Myocyte (in vitro differentiated cells): ENCODE measurements at places on chromosomes 1 and 21. TPM values are rescaled to one million over a fixed set of nuclear protein-coding genes. Genes with fewer than 3 reads are reported as not detected.

DNA sequence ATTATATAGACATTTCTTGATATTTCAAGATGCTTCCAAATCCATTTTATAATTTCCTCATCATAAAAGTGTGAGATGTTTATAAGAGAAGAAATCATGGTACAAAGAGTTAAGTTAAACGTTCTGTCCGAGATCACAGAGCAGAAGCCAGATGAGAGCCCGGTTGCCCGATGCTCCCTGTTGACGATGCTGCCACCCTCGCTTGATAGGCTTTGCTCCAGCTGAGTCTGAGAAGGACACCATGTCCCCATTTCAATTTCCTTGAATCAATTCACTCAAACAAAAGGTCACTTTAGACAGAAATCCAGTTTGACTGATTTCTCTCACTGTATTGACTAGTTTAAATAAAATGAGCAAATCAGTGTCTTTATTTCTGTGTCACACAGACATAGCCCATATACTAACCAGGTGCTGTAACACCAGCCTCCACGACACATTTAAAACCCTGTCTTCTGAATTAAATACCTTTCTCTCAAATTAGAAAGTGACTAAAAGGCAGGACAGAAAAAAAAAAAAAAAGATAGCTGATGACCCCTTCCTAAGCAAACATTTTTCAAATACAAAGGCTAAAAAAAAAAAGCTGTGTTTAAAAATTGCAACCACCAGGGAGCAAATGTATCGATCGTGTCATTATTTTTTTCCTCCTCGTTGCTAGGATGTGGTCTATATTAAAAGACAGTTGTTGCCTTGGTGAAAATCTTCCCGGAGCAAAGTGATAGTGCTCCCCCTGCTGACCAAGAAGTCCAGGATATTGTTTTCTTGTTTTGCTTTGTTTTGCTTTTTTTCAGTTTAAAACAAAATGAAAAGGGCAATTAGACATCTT, 35.2 kb downstream of the DNASE2B start:
- DNase-seq = peak; percentile 79

- DNase-seq = no peak
Observed at GRCh38 chr1:118118469-118118868, 66.6 kb downstream of the SPAG17 start.

GRCh38 chr1:2448098-2448445, 28.0 kb upstream of the PLCH2 start:
- peak; percentile 78 for DNase-seq

GRCh38 chr1:25066731-25067517, 136.8 kb upstream of the RUNX3 start:
- no peak for DNase-seq

DNA sequence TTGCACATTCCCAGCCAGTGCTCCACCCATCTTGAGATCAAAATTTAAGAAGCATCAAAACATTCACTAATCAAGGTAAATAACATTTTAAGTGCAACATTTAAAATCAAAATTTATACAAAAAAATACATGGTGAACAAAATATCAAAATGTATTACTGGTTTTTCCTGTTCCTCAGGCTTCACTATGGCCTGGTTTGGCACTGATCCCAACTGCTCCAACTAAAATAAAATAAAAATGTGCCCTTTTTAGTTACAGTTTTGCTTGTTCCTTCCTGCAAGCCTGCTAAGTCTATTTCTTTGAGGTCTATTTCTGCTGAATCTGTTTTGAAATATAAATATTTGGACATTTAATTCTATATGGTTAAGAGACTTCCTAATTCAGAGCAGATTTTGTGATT, 54.9 kb downstream of the ADAMTS1 start:
- DNase-seq = no peak

DNA sequence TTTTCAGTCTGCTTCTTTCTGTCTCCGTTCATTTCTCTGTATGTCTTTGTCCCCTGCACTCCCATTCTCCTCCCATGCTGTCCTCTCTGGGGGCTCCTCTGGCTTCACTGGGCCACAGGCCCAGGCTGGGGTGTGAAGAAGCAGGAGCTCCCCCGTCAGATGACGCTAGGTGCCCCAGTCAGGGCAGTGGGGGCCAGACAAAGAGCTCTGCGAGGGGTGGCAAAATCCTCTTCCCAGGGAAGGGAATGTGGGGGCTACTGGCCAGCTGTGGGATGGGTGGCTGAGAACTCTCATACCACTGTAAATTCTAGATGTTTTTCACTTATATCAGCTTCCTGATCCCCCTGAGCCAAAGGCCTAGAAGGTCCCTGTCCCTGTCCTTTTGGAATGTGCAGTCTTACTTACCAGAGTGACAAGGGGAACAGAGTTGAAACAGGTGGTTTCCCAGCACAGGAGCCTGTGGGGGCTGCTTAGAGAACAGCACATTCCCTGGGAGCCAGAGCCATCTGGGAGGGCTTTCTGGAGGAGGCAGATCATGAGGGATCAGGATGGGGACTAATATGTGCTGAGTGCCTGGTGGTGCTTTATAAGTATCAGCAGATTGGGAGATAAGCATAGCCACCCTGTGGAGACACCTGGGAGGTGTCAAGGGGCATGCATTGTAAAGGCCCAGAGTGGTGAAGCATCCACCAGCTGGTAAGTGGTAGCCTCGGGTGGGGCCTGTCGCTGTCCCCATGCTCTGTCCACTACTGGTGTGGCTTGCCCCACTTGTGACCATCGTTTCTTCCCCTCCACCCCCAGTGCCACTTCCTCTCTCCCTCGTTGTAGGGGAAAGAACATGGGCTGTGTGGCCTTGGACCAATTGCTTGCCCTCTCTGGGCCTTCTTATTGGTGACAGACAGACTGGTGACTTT, 10.1 kb upstream of the PADI1 start:
- DNase-seq = peak; percentile 35

DNA sequence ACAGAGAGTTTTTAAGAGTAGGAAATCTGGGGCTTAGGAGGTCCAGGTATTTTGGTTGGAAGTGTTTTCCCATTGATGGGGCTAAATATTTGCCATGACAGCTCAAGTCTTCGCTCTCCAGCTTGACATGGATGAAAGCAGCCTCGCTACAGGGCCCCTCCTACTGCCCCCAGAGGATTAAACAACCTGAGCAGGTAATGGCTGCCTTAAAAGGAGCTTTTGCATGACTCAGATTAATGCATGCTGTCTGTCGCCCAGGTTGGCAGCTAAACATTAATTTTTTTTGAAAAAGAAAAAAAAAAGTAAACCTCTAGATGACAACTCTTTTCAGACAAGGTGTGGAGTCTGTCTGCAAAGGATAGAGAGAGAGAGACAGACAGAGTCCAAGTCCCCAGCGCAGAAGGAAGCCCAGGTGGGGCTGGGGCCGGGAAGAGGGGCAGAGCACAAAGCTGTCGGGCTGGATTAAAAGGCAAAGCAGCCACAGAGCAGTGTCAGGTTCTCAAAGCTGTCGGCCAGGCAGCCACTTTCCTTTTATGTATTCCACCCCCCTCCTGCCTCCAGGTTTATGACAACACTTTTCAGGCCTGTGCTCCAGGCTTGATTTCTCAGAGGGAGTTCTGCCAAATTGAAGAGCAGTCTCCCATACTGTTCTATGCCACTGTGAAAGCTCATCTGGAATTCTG, 127.9 kb downstream of the CLIC6 start:
- peak; percentile 50 for DNase-seq

DNA sequence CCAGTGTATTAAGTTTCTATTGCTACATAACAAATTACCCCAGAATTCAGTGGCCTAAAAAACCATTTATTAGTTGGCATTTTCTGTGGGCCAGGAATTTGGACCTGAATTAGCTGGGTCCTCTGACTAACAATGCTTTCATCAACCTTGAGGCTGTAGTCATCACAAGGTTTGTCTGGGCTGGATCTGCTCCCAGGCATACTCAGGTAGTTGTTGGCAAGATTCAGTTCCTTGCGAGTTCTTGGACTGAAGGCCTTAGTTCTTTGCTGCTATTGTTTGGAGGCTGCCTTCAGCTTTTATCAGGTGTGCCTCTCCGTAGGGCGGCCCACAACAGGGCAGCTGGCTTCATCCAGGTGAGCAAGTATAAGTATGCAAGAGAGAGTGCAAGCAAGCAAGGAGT, 31.4 kb upstream of the DEPDC1 start:
- DNase-seq = no peak

DNA sequence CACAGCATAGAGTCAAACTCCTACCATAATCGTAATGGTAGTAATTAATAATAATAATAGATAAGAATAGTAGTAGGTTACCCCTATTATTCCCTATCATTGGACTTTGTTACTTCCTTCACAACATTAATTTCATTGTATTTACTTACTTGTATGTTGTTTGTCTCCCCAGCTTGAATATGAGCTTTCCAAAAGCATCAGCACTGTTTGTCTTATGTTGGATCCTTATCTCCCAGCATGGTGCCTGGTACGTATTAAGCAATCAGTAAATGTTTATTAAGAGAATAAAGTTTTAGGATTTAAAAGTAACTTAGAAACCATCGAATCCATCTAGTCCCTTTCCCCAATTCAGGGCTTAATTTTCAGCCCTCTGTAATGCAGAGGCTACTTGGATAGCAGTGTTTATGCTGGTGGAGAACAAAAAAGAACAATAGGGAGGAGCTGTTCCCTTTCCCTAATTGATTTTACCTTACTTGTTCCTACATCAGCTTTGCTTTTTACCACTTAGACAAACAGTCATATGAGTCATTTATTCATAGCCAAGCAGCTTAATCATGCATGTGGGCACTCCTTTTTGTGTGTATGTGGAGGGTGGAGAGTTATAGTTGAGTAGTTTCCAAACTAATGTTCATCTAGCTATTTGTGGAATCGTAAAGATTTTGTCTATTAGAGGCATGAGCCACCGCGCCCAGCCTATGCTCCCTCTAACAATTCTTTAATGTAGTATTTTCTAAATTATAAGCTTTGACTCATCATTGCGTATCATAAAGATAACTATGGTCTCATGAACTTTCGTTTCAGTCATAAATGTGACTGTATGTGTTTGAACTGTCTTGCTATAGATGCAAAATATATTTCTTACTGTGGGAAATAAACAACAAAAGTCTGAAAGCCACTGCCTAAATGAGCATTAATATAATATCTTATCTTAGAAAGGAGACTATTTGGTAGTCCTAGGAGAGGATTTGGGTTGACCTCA, 20.9 kb upstream of the DR1 start:
- DNase-seq = peak; percentile 43

DNA sequence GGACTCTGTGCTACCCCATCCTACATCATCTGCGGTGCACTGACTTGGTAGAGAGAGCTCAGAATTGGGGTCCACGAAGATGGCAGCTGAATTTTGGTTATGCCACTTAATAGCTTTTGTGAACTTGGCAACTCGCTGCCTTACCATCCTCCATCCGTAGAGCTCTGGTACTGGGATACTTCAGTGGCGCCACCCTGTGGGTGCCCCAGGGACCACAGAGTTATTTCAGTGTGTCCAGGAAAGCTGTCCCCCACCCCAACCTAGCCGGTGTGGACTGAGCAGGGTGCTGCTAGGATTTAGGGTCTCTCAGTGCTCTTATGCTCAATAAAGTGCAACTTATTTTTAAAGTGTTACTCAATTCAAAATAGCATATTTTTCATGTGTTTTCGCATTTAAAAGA, 9.0 kb upstream of the USF1 start:
- no peak for DNase-seq

GRCh38 chr1:178868706-178869105, 2.2 kb downstream of the ANGPTL1 start:
- DNase-seq = no peak

- DNase-seq = no peak
Observed at GRCh38 chr21:45562402-45562801, 20.2 kb upstream of the SLC19A1 start.

DNA sequence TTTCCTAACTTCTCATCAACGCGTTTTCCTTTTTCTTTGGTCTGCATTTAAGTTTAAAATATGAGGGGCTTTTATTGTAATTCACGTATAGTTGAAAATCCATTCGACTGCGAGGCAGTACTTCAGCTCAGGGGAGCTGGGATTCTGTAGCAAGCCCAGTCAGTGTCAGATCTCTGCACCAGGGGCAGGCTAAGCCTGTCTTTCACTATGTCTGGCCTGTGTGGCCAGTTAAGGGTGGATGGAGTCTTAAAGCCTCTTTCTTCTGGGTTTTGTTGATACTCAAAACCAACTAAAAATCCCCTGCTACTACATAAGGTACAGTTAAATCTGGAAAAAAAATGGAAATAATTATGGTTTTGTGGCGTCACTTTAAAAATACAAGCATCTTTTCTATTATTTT, 124.7 kb downstream of the TYW3 start:
- no peak for DNase-seq

DNA sequence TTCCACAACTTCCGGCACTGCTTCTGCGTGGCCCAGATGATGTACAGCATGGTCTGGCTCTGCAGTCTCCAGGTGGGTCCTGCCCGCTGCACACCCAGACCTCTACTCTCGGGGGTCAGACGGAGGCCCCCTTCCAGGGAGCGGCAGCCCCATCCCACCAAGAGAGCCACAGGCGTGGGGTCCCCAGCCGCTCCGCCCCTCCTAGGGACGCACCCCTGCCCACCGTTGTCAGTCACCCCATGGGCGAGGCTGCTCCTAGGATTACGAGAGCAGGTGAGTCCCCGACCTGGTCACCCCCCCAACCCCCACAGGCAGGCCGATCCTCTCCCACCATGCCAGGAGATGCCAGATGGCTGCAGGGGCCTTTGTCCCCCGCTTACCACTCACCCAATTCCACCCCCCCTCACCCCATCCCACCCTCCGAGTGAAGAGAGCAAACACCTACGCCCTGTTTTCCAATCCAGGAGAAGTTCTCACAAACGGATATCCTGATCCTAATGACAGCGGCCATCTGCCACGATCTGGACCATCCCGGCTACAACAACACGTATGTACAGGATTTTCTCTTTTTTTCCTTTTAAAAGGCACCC, 107.0 kb downstream of the PDE9A start:
- DNase-seq = no peak

Gene ATAD3C
- total RNA-seq = not detected in 2 replicates

Gene WNT3A
- total RNA-seq = not detected in 2 replicates

Gene TAF13
- total RNA-seq = 83.4 and 93.5 TPM in 2 replicates

Gene TRIM17
- total RNA-seq = not detected in 2 replicates

Gene EXTL1
- 12.8 and 20.1 TPM in 2 replicates for total RNA-seq
